ENCODE measurements at places on chromosomes 3 and 15.

- no peak for DNase-seq
Observed at GRCh38 chr15:33211176-33211808, 16.8 kb upstream of the FMN1 start.

GRCh38 chr3:43348852-43349574, 62.7 kb downstream of the SNRK start:
- no peak for DNase-seq

GRCh38 chr3:46059432-46059831, 32.1 kb upstream of the XCR1 start:
- peak; percentile 29 for DNase-seq

DNA sequence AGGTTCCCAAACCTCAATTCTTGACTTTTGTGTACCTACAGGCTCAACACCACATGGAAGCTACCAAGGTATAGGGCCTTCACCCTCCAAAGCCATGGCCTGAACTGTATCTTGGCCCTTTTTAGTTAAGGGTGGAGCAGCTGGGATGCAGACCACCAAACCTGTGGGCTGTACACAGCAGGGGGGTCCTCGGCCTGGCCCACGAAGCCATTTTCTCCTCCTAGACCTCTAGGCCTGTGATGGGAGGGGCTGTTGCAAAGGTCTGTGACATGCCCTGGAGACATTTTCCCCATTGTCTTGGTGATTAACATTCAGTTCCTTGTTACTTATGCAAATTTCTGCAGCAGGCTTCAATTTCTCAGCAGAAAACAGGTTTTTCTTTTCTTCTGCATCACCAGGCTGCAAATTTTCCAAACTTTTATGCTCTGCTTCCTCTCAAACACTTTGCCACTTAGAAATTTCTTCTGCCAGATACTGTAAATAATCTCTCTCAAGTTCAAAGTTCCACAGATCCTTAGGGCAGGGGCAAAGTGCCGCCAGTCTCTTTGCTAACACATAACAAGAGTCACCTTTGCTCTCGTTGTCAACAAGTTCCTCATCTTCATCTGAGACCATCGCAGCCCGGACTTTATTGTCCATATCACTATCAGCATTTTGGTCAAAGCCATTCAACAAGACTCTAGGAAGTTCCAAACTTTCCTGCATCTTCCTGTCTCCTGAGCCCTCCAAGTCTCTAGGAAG, 90.9 kb upstream of the PLXND1 start:
- no peak for DNase-seq

DNA sequence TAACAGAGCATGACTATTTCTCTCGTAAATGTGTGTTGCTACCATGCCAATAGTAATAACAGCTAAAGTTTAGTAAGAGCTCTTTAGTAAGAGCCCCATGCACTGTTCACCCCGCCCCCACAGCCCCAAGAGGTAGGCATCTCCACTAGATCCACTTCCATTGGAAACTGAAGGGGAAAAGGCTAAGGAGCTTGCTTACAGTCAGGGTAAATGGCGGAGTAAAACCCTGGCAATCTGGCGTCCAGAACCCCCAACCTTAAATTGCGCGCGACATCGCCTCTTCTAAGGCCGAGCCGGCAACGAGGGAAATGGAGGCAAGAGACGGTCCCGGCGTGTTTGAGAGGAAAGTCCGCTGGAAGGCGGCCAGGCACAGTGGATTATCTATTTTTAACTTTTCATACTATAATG, 654 bp upstream of the C3orf38 start:
- no peak for DNase-seq

GRCh38 chr15:81294516-81294880, 29.4 kb downstream of the STARD5 start:
- peak; percentile 60 for DNase-seq

GRCh38 chr15:29674661-29675533, 147.4 kb downstream of the TJP1 start:
- DNase-seq: no peak

- no peak for DNase-seq
Observed at GRCh38 chr15:57152666-57153539, 223.4 kb upstream of the CGNL1 start.

- peak; percentile 85 for DNase-seq
Observed at GRCh38 chr3:171328419-171329082, 131.7 kb downstream of the TNIK start.

GRCh38 chr15:69810431-69811354, 287.0 kb downstream of the TLE3 start:
- no peak for DNase-seq

GRCh38 chr15:69304182-69304545, 5.5 kb downstream of the PAQR5 start:
- DNase-seq: no peak

- peak; percentile 57 for DNase-seq
Observed at GRCh38 chr15:73851689-73852088, 21.7 kb upstream of the TBC1D21 start.

GRCh38 chr3:71578054-71578751, 5.3 kb downstream of the FOXP1 start:
- DNase-seq: peak; percentile 12

DNA sequence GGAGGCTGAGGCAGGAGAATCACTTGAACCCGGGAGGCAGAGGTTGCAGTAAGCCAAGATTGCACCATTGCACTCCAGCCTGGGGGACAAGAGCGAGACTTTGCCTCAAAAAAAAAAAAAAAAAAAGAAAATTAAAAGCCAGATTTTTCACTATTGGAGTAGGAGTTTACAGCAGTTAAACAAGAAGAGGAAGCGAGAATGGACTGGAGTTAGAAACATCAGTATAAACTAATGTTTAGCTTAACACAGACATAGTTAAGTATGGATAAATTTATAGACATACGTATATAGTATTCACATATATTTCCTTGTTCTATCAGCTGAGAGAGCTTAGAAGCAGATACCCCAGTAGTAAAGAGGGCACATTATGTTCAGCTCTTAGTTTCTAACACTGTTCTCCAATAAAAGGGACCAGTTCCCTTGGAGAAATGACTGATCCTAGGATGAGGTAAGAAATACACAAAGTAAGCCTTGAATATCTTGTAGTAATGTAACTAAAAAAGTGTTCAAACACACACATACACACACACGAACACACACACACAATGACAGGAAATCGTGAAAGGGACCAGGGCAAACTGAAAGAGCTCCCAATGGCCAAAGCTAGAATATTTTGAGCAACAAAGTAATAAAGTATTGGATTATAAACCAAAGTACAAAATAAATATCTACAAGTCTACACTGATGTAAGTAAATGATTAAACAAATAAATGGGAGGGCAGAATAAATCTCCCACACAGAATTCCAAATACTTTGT, 25.1 kb downstream of the PIK3CB start:
- DNase-seq: no peak

- no peak for DNase-seq
Observed at GRCh38 chr15:26157081-26157480, 294.0 kb upstream of the ATP10A start.

DNA sequence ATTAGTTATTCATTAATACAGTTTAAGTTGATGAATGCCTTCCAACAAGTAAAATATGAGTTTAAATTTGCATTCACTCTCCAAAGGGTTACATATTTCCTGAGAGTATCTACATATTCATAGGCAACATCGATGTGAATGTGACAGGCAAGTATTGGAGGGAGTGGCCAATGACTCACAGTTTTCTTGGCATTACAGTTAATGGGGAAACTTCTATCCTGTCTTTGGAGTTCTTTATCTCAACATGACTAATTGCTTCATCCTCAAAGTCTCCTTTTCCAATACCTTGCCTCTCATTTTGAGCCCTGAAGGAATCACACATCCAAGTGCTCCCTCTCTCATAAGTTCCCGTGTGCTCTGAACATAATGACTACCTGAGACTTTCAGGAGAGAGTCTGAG, 439.7 kb upstream of the FRG2C start:
- DNase-seq: no peak

GRCh38 chr3:115369021-115369420, 221.9 kb upstream of the ZBTB20 start:
- DNase-seq: no peak

DNA sequence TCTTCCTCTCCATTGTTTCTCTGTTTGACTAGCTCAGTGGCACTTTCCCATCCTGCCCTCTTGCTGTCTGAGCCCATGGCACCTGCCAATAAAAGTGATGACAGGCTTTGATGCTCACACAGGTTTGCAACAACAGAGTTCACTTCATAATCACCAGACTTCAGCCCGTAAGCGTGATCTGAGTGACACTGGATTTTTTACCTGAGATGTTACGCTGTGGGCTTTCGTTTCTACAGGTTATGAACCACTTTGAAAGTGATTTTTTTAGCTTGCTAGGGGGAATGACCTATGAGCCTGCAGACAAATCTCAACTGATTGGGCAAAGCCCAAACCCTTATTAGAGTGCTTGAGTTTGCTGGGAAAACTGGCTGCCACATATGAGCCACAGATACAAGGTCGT, 173.9 kb upstream of the ICE2 start:
- DNase-seq: no peak

- no peak for DNase-seq
Observed at GRCh38 chr3:134564991-134565390, 79.1 kb downstream of the CEP63 start.

DNA sequence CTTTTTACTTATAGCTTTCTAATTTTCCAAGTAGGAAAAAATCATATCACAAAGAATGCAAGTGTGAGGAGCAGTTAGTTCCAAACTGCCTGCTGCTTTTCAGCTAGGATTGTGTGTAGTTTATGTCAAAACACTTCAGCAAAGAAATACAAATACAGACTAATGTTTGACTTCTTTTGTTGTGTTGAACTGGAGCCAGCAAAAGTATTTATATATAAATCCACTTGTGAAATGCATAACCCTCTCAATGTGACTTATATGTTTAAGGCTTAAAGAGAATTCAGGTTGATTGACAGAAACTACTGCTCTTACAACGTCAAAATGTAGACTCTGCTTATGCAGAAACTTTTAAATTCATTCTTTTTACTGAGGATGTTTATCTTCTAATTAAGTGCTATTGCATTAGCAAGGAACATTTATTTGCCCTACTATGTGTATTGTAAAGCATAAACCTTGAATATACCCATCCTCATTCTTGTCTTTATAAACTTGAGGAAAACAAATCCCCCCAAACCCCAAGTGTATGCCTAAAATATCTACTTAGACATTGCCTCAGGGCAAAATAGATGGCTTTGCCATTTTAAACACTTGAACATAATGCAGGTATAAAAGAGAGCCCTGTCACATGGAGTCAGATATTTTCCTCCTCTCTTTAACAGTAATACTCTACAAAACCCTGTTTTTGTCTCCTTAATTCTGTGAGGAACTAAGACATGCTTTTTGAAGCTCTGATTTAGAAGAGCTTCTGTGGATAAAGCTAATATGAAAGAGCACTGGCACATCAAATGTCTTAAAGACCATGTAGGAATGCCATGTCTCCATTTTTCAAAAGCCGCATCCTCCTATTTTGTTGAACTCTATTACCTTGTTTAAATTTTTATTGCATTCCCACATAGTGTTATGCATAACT, 302.8 kb upstream of the TBC1D5 start:
- DNase-seq: no peak

- no peak for DNase-seq
Observed at GRCh38 chr3:64011685-64012084, 11.6 kb downstream of the PSMD6 start.

DNA sequence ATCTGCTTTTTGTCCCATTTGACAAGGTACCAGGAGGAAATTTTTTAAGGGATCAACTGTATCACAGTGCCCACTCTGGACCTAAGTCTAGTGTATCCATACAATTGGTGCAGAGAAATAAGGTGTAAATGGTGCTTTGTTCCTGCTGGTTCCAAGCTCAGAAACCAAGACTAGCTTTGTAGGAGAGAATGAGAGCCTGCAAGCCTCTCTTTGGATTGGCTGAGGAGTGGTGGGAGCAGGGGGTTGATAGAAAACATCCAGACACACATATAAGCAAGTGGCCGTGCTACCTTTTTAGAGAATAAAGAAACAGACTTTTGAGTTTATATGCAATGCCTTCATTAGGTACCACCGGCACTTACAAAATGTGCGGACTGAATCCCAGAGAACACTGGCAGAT, 45.8 kb downstream of the ARPP21 start:
- no peak for DNase-seq

DNA sequence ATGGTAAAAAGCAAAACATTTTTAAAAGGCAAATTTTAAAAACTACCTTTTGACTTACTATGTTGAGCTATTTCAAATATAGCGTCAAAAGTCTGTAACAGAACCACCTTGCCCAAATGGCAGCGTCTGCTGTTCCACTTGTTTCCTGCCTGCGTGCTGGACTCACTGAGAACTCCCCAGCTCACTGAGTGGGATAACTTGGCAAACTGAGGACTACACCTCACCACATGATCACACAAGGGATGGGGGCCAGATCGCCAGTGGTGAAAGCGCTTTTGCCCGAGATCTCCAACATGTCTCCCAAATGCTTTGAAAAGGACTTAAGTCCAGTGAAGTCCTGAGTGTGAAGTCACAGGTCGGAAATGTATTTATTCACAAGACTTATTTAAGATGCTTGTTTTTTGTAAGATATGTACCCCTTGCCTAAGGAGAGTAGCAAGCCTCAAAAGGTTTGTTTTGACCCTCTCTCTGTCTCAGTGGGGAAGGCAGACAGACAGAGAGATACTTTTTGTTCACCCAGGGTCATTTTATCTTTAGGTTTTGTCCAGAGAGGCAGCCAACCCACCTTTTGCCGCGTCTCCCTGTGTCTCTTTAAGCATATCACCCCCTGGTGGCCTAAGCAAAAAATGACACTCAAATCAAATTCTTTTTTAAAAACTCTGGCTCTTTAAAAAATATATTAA, 192.6 kb downstream of the PDZRN3 start:
- DNase-seq: peak; percentile 49

DNA sequence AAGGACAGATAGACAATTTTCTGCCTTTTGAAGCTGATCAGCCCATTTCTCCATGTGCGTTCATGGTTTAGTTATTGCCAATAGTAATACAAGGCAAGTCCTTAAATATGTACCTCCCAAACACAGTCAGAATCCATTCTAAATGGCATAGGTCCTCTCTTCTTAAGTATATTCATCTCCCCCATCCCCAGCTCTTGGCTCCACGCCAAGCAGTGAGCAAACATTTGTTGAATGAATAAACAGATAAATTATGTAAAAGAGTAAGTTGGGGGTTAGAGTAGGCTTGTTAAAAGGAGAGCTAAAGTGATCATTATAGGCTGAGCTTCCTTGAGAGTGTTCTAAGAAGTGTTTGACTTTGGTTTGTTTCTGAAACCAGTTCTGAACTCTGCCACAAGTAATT, 241.3 kb downstream of the ITPR1 start:
- no peak for DNase-seq

GRCh38 chr3:124860599-124860998, 26.6 kb downstream of the ITGB5 start:
- no peak for DNase-seq

DNA sequence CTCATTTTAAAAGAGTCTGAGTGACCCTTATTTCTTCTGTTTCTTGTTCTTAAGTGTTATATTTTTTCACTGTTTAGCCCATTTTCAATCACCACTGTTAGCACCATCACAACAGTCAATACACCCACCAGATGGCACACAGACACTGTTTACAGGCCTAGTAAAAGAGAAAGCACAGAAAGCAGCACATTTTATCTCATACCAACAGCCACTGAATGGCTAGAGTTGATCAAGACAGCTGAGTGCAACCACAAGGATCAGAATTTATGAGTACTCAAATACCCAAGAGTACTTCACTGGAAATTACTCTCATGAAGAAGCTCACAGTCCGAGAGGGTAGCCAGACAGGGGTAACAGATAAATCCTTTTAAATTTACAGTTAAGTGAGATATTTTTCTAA, 127.0 kb downstream of the TFDP2 start:
- DNase-seq: peak; percentile 84

Measured in KBM-7 (cell line).